ENCODE measurements at places on chromosomes 3 and 15. TPM values are rescaled to one million over a fixed set of nuclear protein-coding genes. Genes with fewer than 3 reads are reported as not detected.

DNA sequence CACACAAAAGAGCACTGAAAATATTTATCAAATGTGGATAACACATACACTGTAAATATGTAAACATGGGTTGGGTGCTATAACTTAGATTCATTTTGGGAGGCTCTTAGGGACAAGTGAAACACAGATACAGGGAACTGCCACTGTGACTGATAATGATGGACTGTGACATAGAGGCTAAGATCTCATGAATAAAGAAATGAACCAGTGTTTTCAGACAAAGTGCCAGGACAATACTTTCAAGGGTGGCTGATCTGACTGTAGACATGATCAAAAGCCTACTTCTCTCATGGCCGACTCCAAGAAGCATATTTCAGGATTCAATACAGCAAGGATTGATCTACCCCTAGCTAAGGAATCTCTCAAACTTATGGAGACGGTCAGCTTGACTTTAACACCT is 353.8 kb downstream of the FGF12 start:
- DNase-seq: no peak

ZCWPW2 gene
- 0.49 TPM for total RNA-seq

DNA sequence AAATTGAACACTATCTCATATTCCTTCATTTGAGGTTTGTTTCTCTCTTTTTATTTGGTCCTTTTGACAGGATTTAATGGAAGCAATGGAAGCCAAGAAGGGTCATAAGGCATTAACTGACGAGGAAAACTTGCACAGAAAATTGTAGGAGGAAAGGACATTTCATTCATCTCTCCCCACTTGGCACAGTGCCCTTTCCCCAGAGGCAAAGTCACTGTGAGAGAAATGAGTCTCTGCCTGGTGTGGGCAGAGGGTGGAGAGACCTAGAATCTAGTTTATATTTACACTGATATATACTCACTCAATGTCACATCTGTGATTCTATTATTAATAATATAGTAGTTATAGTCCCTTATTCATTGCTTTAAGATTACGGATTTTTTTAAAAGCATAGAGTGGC is 324.6 kb upstream of the IL12A start:
- DNase-seq: no peak

- DNase-seq: no peak
These were observed 30.4 kb downstream of the ATG3 start for GRCh38 chr3:112531358-112531781.

Measured in glutamatergic neuron (in vitro differentiated cells).